Hepatic stellate cell (primary cell): ENCODE measurements at places on chromosomes 12 and 14.

DNA sequence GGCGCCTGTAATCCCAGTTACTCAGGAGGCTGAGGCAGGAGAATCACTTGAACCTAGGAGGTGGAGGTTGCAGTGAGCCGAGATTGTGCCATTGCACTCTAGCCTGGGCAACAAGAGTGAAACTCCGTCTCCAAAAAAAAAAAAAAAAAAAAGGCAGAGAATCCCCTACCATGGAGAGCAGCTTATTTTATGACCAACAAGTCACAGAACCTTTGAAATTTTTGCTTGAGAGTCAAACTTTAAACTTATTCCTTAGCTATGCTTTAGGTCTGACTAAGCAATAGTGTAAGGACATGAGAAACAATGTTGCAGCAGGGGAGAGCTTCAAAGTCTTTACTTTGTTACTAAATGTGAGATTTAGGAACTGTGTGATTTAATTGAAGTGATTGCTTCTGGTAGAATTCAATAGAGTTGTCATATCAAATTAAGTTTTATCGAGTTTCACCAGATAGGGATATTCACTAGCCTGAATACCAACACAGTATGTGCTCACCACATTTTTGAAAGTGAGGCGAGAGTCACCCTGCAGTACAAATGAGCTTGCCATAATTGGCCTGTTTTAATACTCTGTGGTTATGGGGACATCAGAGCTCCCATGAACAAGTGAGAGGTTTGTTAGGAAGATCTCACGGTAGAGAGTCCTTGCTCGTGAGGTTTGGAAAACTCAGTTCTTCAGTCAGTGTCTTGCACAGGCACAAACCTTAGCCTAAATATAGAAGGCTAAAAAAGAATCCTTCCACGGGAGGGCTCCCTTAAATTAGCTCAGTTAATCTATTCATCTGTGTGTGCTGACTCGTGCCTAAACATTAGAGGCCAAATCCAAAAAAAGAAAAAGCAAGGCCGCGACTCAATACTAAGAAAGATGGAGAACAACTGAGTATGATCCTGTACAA, 108.6 kb downstream of the SAMD4A start:
- no peak for DNase-seq

GRCh38 chr12:12460935-12461922, 101.4 kb downstream of the DUSP16 start:
- no peak for DNase-seq

DNA sequence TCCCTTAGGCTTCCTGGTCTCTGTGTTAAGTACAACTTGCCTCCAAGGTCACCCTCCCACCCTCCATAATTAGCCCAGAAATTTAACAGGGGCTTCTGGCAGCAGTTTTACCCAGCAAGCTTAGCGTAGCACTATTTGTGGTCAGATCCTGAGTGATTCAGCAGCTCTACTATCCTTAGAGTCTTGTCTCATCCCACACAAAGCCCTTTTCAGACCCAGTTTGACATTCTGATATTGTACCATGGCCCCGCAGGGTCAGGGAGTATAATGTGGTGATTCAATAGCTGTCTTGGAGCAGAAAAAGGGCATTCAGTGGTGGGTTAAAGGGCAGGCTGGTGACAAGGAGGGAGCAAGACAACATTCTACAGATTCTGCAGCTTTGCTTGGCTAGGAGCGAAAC, 153.8 kb upstream of the DDHD1 start:
- peak; percentile 9 for DNase-seq

- peak; percentile 2 for DNase-seq
These were observed 256.6 kb downstream of the NAV3 start for GRCh38 chr12:78087363-78087675.

DNA sequence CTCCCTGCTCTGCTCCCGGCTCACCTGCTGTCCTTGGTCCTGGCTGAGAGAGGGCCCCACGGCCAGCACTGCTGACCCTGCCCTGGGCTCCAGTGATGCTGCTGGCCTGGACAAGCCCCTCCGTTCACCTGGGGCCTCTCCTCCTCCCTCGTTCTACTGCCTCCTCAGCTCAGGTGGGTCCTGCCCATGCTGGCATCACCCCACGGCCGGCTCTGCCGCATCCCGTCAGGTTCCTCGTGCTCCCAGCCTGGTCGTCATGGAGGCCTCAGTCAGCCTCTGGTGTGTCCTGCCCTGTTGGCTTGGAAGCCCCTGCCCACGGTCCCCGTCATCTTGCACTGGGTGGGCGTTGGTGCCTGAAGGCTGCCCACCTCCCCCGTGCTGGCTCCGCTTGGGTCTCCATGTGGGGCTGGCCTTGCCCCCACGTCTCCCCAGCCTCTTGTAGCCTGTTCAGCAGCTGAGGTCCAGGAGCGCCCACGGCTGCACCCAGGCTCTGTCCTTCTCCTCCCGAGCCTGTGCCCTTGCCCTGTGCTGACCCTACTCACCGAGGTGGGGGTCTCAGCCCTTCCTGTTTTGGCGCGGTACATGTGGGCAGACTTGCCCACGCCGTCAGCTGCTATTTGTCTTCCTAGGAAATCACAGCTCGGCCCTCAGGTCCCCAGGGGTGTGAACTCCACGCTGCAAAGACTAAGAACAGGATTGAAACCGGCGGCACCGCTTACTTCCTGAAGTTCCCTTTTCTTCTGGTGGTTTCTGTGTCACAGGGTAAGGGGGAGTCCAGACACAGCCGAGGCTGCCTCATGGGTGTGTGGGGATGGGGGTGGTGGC, 121.6 kb downstream of the TMEM121 start:
- DNase-seq = no peak

- peak; percentile 71 for DNase-seq
These were observed 74.6 kb downstream of the PPP2R5C start for GRCh38 chr14:101836135-101836534.

DNA sequence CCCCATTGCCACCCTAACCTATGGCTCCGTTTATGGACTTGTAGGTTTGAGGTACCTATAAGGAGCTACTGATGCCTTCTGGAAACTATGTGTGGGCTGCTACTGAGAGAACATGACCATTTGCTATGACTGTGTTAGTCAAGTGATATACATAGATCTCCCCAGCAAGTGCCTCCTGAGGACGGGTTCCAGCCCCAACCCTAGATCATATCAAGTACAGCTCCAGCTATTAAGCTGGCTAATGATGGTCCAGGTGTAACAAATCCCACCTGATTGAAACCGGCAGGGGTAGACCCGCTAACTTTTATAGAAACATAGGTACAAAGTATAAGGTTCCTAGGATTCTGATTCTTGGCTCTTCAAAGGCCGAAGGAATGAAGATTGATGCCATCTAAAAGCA, 23.7 kb downstream of the NINJ2 start:
- no peak for DNase-seq

DNA sequence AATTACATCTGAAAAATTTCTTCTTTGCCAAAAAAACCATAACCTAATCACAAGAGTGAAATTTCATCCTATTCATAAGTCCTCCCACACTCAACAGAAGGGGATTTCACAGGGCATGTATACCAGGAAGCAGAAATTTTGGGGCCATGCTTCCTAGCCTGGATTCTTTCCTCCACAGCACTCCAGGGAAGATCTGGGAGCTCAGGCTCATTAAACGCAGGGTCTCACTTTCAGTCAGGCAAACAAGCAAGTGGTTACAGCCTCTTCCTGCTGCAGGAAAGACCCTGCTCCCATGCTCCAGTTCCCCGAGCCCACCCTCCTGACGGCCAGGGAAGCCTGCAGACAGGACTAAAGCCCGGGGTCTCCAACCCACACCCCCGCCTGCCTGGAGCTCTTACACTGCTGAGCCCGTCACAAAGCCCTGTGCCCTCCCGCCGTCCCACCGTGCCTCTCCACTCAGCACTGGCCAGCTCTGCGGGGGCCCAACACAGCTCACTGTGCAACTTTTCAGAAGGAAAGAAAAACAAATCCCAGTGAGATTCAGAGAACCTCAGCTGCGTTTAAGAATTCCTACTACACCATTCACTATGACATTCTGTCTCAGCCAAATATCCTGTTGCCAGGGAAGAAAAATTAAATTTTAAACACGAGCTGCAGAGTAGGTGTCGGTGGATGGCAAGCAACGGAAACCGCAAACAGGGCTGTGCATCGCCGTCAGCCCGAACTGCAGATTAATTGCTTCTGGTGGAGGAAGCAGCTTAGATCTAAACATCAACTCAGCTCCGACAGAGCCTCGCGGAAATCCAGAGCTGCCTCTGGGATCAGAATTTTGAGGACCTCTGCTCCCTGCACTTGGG, 106.7 kb upstream of the SFSWAP start:
- no peak for DNase-seq

- DNase-seq = no peak
These were observed 9.0 kb upstream of the HOXC6 start for GRCh38 chr12:54019091-54019811.

- no peak for DNase-seq
These were observed 45.4 kb downstream of the NIN start for GRCh38 chr14:50785457-50786063.

- DNase-seq = no peak
These were observed 181.1 kb upstream of the STXBP6 start for GRCh38 chr14:25231004-25231403.

DNA sequence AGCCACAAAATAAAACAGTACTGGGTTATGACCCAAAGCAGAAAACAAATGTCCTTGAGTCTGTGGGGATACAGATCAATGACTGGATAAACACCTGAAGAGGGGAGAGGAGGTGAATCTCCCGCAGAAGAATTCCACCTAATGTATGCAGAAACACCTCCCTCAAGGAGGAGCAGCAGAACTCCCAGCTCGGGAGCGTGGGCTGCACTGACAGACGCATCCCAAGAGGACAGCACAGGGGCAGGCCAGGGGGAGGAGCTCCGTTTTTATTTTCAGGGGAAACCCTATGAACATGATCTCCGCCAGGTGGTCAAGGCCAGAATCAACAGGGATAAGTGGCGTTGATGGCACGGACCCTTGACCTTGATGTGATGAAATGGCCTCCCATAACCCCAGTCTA, 41.8 kb upstream of the PPP2R5C start:
- DNase-seq = no peak

DNA sequence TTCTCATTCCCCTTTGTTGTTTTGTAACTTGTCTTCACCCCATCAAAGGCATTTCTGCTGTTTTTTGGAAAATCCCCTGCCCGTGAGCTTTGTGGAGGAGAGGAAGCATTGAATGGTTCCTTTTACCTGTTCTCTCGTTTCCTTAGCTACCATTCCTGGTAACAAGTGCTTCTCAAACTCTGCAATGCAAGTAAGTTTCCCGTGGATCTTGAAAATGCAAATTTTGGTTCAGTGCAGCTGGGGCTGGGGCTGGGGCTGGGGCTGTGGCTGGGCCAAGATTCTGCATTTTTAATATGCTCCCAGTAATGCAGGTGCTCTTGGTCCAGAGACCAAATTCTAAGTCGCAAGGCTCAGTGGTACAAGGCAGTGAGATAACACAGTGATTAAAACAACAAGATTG, 151.6 kb downstream of the TTLL5 start:
- DNase-seq = no peak
